ENCODE measurements at places on chromosomes 1 and 21.
A peak's percentile ranks its signal among the peaks of the same experiment; 100 is the strongest.

GRCh38 chr1:111615870-111616715 is 3.5 kb upstream of the RAP1A start:
- DNase-seq = no peak

GRCh38 chr1:211468595-211468994 is 23.4 kb downstream of the RD3 start:
- peak; percentile 30 for DNase-seq

DNA sequence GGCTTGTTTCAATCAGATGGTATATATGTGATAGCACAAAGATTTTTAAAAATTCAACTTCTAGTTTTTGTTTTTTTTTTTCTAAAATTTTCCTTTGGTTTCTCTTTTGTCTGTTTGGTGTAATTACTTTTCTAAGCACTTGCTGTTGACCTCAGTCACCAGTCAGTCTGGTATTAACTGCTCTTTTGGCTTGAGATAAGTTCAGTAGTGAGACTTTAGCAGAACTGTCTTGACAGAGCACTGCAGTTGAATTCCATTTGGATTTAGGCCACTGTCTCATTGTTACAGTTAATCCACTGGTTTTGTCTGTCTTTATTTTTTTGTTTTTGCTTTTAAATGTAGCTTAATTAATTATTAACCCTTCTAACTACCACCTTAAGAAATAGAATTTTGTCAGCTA is 36.2 kb downstream of the OSBPL9 start:
- no peak for DNase-seq

DNA sequence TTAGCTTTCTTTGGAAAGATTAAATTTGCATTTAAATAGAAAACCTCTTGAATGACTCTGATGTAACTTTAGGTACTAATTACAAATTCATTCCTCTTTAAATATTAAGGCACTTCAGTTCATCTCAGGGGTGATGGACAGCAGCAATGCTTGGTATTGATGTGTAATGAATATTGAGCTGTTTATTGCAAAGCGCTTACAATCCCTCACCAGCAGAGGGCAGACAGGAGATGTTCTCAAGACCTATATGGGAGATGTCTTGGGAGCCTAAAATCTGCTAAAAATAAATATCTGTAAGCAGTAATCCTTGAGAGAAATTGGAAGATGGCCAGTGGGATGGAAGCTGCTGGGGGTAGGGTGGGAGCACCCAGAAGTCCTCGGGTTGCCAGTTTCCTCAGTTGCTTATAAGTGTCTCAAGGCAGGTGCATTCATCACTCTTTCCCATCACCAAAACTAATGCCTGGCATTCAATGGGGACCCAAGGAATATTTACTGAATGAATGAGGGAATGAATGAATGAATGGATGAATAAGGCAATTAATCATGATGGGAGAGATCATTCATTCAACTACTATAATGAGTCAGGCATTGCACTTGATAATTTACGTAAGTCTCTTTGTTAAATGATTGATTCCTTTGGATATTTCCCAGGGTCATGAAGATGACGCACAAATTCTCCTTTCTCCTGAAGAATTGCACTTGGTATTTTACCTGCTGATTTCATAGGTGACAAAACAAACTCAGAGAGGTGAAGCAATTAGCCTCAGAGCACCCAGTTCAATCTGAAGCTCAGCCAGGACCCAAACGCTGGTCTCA is 2.3 kb downstream of the KLHDC8A start:
- DNase-seq = peak; percentile 78

GRCh38 chr1:25648681-25649440 is 32.3 kb downstream of the MAN1C1 start:
- peak; percentile 8 for DNase-seq

DNA sequence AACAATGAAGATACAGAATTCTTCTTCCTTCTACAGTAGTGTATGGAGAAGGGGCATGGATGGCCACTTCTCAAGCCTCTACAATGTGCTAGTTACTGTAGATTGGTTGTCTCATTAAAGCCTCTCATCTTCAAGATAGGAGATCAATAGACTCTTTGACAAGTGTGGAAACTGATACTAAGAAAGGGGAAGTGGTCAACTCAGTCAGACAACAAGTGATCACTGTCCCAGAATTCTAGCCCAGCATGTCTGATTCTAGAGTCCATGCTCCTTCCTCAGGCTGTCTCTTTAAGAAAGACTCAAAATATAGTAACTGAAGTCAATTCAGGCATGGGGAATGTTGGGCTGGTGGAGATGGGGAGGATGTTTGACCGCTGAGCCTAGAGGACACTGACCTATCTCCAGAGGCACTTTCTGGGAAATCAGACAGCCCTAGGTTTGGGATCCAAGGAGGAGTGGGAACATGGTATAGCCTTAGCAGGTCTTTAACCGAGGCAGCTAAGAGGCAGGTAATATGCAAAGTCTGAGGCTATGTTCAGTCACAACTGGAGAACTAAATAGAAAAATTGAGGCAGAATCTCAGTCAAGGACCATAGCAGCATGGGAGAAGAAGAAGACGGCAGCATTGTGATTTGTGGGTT is 39.3 kb upstream of the EYA3 start:
- DNase-seq = no peak

GRCh38 chr1:101238031-101238628 is 1.3 kb downstream of the S1PR1 start:
- no peak for DNase-seq

DNA sequence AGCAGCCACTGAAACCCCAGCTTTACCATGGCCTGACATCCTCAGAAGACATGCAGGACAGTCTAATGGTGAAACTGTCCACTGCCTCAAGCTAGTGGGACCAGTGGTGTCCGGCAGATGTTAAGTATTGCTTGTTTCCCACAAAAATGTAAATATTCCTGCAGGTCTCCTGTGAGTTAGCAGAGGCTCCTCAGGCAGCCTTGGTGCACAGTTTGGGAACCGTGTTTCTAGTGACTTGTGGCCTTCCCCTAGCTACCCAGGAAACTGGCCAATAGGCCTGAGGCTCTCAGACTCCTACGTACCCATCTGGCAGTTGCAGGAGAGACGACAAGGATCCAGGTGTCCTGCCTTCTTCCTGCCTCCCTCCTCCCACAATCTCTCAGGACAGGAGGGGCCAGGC is 142.4 kb downstream of the CAMTA1 start:
- no peak for DNase-seq

DNA sequence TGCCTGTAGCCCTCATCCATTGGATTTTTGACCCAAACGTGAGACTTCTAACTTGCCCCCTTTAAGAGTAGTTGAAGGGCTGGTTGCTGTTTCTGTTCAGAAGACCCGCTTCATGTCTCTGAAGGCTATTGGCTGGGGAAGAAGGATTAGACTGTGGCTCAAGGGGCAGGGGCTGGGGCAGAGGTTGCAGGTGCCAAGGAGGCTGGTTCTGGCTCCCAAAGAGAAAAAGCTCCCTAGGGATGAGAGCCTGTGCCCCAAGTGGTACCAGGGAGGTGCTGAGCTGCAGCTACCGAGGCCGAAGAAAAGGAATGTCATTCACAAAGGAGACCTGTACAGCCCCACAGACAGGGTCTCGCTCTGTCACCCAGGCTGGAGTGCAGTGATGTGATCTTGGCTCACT is 5.8 kb downstream of the WNT3A start:
- DNase-seq = peak; percentile 22

DNA sequence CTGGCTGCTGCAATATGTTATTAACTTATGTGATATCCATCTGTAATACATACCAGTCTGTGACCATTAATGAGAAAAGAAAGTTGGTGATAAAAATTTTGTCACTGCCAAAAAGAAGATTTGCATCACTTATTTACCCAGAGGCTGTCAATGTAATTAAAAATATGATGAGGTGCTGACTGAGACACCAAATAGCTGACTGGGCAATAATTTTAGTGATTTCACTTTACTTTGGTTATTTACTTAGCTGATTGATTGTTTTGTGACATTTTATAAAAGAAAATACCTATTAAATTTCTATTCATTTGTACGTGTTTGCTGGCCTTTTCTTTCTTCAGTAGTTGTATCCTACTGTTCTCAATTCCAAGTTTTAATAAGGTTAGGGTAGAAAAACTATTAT is 139.2 kb downstream of the HLX start:
- DNase-seq = no peak

DNA sequence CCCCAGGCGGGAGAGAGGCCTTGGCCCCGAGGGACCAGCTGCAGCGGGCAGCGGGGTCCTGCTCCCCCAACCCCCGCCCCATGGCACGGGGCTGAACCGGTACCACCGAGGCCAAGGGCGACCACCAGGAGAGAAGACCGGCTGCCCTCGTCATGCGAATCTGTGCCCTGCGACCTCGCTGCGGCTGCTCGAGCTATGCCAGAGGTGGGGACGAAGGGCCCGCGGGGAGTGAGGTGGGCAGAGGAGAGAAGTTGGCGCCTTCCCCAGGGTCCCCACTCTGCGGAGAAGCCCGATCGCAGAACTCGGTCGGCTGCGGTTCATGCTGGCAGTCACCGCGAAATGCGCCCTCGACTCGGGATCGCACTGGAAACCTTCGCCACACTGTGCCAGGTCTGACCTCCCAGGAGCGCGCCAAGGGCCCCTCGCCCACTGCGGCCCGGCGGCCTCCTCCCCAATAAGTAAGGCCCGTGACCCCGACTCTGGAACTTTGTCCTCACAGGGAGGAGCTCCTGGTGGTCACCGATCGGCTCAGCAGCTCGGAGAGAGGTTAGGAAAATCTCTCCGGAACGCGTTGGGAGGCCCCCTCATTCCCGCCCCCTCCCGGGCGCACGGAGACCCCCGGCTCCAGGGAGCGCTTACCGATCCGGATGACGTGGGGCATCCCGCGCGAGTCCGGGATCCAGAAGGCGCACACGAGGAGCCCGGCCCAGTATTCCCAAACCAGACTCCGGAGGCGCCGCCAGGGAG is 787 bp downstream of the GRIK3 start:
- DNase-seq = no peak

- no peak for DNase-seq
Observed at GRCh38 chr1:28457678-28458077, 48.2 kb upstream of the RCC1 start.

- no peak for DNase-seq
Observed at GRCh38 chr1:215923129-215923824, 356.2 kb downstream of the KCTD3 start.
